ENCODE measurements at places on chromosomes 5 and 9.

GRCh38 chr9:131992906-131993657, 86.6 kb downstream of the MED27 start:
- DNase-seq = no peak

DNA sequence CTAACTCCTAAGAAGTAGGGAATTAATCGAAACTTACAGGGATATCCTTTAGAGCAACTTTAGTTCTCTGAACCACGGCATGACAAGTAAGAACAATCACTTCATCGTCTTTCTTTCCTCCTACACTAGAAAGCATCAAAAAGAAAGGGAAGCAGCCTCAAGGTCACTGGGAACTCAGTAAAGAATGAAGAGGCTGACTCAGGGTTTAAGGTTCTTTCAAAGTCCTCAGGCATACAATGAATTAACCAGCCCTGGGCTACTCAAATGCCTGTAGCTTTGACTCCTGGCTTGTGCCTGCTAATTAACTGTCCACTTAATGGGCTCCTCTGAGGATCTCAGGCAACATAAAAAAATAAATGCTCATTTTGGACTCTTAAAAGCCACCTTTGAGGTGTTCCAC, 102.0 kb downstream of the TRIM32 start:
- no peak for DNase-seq

DNA sequence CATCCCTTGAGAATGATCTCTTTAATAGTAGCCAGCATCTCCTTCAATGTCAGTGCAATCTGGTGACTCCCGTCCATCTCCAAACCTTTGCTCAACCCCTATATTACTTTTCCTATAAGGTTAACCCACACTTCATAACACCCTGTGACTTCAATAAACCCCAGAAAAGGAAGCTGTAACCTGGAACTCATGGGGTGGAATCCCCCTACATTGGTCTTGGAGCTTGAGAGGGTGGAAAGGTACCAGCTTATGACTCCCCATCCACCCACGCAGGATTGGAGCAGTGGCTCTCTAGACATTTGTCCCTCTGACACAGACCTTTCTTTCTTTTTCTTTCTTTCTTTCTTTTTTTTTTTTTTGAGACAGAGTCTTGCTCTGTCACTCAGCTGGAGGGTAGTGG, 54.7 kb upstream of the ZFR start:
- DNase-seq = no peak

DNA sequence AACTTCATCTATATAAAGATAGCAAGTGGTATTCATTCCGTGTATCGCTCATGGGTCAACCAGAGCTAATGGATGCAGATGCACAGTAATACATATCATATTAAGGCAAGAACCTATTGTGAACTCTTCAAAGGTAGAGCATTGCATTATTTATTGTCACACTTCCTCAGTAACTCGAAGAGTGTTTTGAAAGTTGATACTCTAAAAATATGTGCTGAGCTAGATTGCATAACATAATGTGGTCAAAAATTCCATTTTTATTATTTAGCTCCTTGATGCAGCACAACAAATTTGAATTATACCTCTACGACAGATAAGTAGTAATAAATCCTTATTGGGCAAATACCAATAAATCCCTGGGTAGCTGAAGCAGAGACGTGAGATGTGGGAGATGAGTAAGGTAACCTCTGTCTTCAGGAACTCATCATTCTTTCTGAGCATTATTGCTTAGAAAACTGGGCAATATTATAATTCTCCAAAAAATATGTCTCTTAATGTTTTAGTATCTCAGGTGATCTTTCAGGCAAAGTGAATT, 70.3 kb downstream of the CDH18 start:
- no peak for DNase-seq

DNA sequence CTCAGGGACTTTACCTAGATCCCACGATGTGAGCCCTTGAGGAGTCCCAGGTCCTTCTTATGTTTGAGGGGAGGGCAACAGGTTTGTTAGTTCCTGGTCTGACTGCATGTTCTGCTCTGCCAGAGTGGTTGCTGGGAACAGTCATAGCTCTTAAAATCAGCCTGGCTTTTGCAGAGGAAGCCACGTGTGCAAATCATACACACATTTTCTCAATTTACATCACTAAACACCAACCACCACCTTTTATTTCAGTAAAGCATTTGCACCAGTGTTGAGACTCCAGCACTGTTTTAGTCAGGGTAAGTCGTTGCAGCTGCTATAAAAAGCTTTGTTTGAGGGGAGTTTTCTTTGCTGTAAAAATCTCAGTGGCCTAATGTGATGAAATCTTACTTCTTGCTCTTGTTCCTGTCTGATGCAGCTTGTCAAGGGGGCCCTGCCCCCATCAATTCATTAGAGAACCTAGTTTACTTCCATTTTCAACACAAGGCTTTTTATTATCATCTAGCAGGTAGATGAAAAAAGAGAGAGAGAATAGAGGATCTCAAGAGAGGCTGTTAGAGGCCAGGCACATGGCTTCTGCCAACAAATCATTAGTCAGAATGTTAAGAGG, 70.3 kb upstream of the VCAN start:
- DNase-seq = no peak

DNA sequence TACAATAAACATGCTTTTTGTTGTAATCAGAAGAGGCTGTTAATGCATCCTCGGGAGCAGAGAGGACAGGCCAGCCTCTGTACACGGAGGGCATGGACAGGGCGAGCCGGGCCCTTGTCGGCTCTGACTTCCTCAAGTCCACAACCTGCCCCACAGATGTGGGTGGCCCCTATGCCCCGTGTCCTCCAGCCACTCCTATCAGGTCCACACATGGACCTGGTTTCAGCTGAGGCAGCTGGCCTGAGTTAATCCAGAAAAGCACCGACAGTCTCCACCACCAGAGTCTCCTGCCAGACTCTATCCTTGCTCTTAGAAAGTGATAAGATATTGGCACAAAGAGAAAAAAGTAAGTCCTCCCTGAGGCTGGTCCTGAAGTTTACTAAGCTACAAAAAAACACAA, 52.4 kb upstream of the PHYKPL start:
- DNase-seq = no peak

DNA sequence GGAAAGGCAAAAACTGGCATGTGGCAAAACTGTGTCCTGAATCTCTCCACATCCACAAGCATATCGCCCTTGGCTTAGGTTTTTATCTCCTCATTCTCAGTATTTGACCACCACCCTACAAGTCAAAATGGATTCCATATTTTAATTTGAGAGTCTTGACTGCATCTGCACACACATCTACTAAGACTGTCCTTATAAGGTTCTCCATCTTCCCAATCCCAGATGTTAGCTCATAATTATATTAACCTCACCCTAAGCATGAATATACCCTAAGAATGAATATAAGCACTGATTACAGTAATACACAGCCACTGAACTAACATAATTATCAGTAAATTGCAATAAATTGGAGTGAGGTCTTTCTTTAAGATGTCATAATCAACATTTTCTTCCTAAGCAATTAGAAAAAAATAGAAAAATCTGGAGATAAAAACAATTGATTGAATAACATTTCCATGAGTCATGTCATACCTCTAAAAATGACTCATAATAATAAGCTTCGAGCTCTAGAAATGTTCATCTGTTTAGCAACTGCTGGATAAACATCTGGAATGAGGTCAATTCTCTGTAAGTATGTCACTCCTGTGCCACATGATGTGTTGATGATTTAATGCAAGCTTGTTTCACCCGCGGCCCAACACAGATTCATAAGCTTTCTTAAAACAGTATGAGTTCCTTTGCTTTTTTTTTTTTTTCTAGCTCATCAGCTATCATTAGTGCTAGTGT, 39.9 kb upstream of the PAM start:
- no peak for DNase-seq

DNA sequence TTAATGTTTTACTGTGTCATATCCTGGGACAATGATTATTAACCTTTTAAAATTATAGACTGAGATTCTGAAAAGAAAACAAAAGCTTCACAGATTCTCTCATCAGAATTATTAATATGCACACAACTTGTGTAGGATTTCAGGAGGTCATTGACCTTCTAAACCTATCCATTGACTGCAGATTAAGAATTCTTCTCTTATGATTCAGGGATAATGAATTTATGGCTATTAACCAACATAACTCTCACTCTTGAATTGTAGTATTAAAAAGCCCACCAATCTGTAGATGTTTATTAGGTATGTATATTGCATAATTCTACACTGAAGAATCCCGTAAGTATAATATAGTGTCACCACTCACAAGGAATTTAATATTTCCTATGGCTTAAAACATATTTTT, 179.8 kb downstream of the PBX3 start:
- no peak for DNase-seq

Measured in NCI-H1092 (cell line).